ENCODE measurements at places on chromosomes 16 and 17.

GRCh38 chr16:75931043-75931442 lies 204.8 kb upstream of the CPHXL start:
- peak; percentile 50 for DNase-seq

DNA sequence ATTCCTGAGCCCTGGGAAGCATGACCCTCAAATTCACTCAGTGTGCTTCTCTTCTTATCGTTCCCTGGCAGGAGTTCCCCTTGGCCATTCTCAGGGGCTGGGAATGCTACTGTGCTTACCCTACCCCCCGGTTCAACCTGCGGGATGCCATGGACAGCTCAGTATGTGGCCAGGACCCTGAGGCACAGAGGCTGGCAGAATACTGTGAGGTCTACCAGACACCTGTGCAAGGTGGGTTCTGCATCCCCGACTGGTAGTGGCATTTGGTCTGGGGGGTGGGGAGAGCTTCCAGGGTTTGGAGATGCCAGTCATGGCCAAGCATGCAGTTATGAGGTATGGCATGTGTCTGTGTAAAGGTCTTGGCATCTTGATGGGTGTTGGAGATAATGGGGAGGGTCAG lies 39.4 kb downstream of the WSCD1 start:
- no peak for DNase-seq

- DNase-seq: no peak
Measured at GRCh38 chr17:48532261-48532660, 1.4 kb upstream of the HOXB1 start.

DNA sequence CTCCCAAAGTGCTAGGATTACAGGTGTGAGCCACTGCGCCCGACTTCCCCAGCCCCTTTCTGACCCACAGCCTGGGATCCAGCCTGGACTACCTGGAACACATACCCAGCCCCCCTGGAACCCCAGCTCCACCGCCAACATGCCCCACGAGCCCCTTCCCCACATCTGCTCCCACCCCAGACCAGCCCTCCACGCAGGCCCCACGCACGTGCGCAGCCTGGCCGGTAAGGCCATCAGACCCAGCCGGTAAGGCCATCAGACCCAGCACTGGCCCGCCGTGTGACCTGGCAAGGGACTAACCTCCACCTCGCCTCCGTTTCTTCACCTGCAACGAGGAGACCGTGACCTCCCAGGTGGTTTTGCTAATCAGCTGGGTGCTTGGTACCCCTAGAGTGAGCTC lies 46.5 kb downstream of the RPH3AL start:
- DNase-seq: no peak

- no peak for DNase-seq
Measured at GRCh38 chr16:81210807-81211206, 27.7 kb upstream of the BCO1 start.

GRCh38 chr17:44707755-44708400 lies 587 bp upstream of the DBF4B start:
- DNase-seq: no peak

DNA sequence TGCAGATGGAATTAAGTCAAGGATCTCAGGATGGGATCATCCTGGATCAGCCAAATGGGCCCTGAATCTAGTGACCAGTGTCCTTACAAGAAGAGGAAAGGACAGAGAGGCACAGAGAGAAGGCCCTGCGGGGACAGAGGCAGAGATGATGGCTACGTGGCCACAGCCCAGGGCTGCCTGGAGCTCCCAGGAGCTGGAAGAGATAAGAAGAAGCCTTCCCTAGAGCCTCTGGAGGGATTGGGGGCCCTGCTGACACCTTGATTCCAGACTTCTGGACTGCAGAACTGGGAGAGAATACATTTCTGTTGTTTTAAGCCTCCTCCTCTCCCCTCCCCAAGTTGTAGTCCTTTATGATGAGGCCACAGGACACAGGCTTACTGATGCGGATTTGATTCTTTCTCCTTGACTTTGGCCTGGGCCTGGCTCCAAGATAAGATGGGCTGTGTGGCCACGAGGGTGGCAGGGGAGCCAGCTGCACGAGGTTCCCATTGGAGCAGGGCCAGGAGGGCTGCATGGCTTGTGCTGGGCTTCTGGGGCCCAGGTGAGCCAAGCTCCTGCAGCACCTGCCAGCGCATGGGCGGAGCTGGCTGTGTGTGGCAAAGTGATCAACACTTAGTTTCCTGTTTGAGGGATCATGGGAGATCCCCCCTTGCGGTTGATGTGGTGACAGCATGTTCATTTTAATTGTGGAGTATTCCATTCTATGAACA lies 146.1 kb downstream of the IRF8 start:
- DNase-seq: no peak

DNA sequence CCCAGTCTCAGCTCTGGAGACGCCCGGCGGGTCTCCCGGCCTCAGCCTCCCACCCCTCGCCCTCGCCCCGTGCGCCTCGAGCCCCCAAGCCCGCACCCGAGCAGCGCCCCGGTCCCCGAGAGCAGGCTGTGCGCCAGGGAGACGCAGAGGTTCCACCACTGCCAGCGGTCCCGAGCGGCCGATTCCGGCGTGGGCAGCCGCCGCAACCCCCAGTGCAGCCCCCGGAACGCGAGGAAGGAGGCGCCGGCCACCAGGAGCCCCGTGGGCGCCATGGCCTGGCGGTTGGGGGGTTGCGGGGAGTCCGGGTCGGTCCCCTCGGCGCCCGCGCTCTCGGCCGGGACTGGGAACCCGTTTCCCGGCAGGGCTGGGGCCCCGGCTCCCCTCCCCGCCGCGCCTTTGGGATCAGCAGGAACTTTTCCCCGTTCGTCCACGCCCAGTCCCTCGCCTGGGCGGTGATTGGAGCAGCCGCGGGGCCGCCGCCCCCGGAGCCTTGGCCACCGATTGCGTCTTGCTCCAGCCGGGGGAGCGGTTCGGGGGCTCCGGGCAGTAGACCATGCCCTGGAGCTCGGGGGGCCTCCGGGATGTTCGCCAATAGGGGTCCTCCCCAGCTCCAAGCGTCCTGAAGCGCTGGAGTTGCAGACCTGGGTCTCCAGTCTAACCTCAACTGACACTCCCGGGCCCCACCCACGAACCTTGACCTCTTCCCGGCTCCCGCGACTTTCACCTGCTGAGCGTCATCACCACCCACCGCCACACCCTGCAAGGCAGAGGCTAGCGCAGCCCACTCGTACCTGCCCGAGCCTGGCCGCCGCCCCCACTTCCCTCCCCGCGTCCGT lies at the start of gene TLCD2:
Gene TLCD2, minus strand, starts transcription at position 407 of the 836 bp plus-strand sequence. Its CDS starts 135 bp downstream, at position 272.
- DNase-seq: peak; percentile 58
